ENCODE measurements at places on chromosomes 1 and 21.

DNA sequence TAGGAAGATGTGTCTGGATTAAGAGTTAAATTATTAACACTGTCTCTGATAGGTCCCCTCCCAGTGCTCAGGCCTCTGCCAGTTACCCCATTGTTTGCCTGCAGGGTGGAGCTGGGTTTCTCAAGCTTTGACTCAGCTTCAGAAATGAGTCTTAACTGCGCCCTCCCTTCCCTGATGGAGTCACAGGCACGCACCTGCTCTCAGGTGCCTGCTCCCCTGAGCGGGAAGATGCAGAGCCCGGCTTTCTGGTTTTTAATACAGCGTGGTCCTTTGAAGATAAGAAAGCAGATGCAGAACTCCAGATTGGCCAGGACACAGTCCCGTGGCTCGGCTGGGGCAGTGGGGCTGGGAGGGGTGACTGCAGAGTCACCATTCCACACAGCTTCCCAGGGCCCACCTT, 3.2 kb upstream of the SPRR4 start:
- DNase-seq, result no peak

DNA sequence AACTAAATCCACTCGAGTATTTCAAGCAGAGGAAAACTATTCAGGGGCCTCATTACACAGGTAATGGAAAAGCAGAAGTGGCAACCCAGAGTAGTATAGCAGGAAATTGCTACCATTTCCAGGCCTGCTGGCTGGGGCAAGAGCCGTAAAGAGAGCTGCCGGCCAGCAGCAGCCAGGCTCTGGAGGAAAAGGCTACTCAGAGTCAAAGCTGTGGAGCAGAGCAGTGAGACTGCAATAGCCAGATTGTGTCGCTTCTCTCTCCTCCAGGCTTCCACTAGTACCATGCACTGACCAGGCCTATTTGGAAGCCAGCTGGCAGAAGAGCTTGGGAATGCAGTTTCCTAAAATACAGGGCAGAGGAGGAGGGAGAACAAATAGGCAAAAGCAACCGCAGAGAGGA, 155.5 kb downstream of the OMA1 start:
- DNase-seq, result no peak

DNA sequence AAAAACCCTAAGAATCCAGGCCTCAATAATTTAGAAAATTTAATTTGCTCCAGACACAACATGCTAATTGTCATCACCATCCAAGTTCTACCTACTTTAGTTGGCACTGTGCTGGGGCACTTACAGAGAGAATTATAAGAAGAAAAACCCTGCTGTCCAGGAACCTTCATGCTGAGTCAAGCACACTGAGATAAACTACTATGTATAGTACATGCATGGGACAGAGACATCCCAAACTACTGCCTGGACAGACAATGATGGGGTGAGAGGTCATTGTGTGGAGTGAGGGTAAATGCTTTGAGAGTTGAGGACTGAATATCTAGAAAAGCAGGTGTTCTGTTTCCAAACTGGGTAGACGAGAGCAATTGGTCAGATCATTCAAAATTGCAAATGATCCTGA, 135.3 kb upstream of the CTTNBP2NL start:
- DNase-seq, result no peak

DNA sequence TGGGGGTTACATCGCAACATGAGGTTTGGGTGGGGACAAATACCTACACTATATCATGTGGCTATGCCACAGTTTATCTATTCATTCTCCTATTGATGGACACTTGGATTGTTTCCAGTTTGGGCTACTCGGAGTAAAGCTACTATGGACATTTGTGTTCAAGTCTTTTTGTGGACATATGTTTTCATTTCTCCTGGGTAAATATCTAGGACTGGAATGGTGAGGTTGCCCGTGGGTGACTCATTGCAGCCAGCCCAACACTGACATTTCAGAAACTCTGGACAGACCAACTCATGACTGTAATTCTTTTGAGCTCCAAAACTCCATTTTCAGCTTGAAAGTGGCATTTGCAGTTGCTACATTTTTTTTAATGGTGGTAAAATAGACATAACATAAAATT, 82.7 kb downstream of the KAZN start:
- no peak for DNase-seq

- DNase-seq, result no peak
Observed at GRCh38 chr1:176515310-176515709, 52.3 kb downstream of the PAPPA2 start.

- no peak for DNase-seq
Observed at GRCh38 chr1:40985161-40985560, 5.7 kb downstream of the CTPS1 start.

DNA sequence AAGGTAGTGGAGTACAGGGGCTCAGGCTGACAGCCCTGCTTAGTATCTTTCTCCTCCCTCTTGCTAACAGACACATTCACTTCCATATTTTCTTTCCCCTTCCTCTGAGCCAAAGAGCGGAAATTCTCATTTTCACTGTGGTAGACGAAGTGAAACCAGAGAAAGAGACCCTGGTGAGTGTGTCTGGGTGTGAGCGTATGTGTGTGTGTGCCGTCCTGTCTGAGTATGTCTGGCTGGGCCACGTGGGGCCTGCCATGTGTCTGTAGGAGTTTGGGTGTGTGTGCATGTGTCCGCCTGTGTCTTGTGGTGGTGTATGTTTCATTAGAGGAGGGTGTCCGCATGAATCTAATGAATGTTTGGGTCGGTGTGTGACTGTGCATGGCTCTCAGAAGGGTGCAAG, 1.7 kb downstream of the COL8A2 start:
- DNase-seq, result no peak

GRCh38 chr1:230232371-230232771, 165.3 kb downstream of the GALNT2 start:
- no peak for DNase-seq

DNA sequence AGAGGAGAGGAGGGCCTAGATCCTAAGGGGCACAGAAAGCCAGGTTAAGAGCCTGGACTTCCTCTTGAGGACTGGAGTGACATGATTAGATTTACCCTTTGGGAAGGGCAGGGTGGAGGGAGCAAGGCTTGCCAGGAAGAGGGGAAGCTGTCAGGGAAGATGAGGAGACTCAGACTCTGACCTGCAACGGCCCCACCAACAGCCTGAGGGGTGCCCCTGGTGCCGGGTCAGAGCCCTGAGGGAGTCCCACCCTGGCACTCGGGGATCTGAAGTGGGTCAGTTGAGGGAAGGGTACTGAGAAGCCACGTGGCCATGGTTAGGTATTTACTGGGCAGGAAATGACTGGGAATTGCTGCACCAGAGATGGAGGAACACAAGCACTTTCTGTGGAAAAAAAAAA, 9.8 kb downstream of the ECE1 start:
- no peak for DNase-seq

- no peak for DNase-seq
Observed at GRCh38 chr1:7948960-7949359, 8.3 kb upstream of the TNFRSF9 start.

DNA sequence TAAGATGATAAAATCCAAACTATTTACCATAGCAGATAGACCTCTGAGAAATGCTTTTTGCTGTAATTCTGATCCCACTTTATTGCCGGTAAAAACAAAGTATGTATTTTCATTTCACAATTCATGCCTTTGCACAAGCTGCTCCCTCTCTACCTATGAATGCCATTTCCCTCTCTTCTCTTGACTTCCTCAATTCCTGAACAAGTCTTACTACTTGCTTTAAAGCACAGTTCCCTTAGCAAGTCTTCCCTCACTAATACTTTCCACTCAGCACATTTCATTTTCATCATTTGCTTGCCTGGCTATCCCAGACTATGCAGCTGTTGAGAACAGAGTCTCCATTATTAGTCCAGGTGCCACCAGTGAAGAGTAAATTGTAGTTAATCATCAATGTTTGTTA, 13.8 kb downstream of the GPATCH2 start:
- DNase-seq, result no peak

DNA sequence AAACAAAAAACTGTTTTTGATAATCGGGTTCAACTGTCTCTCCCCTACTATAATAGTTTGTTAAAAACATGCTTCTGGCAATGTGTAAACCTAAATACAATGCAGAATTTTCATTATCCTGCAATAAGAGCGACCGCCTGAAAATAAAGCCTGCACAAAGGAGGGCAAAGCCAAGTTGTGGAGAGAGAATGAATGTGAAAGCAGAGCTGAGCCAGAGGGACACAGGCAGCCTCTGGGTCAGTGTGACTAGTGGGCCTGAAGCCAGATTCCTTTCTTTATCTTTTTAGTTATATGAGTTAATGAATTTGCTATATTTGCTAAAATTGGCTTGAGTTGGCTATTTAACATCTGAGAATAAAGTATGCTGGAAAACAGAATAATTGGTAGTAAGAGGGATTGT, 615.2 kb downstream of the PLA2G4A start:
- DNase-seq, result no peak

DNA sequence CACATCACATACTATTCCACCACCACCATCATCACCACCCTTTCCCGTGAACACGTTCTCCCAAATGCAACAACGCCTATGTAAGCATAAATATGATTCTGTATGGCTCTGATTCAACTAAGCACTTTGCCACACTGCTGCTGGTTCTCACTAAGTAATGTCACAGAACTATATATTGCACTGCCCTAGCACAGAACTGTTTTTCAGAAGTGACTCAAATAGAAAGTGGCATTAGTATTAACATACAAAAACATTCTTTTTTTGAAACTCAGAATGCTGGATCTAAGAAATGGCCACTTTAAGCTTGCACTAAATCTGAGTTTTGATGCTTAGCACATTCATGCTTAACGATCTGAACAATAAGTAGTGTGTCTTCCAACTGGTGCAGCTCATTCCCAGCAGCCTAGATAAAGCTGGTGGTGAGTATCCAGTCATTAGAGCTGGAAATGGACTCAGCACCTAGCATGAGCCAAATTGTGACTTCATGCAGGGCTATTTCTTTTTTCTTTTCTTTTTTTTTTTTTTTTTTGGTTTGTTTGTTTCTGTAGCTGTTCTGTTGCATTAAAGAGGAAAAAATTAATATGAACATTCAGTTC, 46.2 kb upstream of the ZC3H11B start:
- no peak for DNase-seq

- DNase-seq, result no peak
Observed at GRCh38 chr1:66022904-66023620, 230.4 kb downstream of the PDE4B start.

DNA sequence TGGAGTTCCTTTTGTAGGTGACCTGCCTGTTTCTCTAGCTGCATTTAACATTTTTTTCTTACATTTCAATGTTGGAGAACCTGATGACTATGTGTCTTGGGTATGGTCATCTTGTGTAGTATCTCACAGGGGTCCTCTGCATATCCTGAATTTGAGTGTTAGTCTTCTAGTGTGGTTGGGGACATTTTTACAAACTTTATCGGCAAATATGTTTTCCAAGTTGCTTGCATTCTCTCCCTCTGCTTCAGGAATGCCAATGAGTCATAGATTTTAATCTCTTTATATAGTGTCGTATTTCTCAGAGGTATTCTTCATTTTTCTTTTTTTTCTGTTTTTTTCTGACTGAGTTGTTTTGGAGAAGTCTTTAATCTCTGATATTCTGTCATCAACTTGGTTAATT, 684.0 kb downstream of the NCAM2 start:
- DNase-seq, result no peak

DNA sequence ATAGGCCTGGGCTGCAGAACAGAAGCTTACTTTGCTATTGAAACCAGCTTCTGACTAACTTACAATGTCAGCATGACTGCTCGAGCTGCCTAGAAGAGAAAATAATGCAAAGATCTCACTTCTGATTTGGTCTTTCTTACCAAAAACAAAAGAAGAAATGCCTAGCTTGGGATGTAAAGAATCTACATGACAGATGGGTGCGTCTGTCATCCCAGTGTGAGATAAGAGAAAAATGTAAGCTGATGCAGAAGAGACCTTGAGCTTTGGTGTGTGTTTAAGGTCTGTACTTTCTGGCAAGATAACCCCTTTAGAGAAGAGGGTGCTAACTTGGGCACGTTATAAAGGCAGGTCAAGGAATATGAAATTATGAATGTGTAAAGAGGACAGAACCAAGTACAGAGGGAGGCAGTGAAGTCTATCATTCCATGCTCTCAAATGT, 3.6 kb downstream of the FAM20B start:
- no peak for DNase-seq

DNA sequence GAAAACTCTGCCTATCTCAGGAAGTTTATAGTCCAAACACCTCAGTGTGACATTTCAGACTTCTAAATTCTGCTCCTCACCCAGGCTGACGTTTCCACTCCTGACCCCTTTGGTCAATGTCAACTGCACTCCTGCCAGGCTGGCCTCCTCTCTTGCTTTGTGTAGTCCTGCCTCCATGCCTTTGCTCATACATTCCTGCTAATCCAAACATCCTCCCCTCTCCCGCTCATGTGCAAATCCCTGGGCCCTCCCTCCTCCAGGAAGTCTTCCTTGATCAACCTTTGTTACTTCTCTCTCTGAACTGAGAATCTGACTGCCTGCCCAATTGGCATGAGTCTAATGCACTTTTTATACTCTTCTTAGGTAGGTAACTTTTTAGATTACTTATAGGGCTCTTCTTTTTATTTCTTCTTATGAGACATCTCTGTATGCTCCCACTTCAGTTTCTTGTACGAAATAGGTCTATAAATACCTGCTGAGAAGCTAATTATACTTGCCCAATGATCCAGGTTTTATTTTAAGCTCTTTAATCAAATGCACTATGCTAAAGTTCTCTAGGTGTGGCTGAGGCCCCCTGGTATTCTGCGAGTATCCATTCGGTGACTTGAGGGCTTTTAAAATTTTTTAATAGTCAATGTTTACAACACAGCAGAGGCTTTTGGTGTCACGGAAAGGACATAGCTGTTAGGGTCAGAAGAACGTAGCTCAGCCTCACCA, 128.1 kb downstream of the PLXNA2 start:
- DNase-seq, result no peak

- no peak for DNase-seq
Observed at GRCh38 chr1:2382621-2383361, 8.6 kb downstream of the MORN1 start.

GRCh38 chr1:185373813-185374529, 56.9 kb upstream of the IVNS1ABP start:
- no peak for DNase-seq

- DNase-seq, result no peak
Observed at GRCh38 chr1:152745289-152745704, 12.5 kb upstream of the KPRP start.

- no peak for DNase-seq
Observed at GRCh38 chr1:215835951-215836350, 268.8 kb downstream of the KCTD3 start.

Measured in stimulated activated CD8-positive, alpha-beta memory T cell treated with anti-CD3 and anti-CD28 coated beads, Interleukin-2, amount 100 ng/mL, for 48 hours (primary cell).